ENCODE measurements at places on chromosomes 7 and 10. TPM values are rescaled to one million over a fixed set of nuclear protein-coding genes. Genes with fewer than 3 reads are reported as not detected.

- DNase-seq, result no peak
- H3K36me3 ChIP-seq, result no peaks in the 10 kb centered on the region
- H3K4me1 ChIP-seq, result no peaks in the 10 kb centered on the region
- no peak overlapping the region for H3K27ac ChIP-seq
These were observed 100.4 kb downstream of the TCERG1L start for GRCh38 chr10:131211146-131211545.

CPXM2 gene
- total RNA-seq, result 6.3 TPM

SLC18A3 gene
- total RNA-seq, result not detected

- no peak for DNase-seq
- H3K4me1 ChIP-seq, result peaks cover 13% of the 10 kb centered on the region
- H3K27me3 ChIP-seq, result no peaks in the 10 kb centered on the region
- no peak overlapping the region for H3K27ac ChIP-seq
- no peak overlapping the region for H3K4me3 ChIP-seq
These were observed 23.7 kb upstream of the TIAL1 start for GRCh38 chr10:119620241-119621077.

DNA sequence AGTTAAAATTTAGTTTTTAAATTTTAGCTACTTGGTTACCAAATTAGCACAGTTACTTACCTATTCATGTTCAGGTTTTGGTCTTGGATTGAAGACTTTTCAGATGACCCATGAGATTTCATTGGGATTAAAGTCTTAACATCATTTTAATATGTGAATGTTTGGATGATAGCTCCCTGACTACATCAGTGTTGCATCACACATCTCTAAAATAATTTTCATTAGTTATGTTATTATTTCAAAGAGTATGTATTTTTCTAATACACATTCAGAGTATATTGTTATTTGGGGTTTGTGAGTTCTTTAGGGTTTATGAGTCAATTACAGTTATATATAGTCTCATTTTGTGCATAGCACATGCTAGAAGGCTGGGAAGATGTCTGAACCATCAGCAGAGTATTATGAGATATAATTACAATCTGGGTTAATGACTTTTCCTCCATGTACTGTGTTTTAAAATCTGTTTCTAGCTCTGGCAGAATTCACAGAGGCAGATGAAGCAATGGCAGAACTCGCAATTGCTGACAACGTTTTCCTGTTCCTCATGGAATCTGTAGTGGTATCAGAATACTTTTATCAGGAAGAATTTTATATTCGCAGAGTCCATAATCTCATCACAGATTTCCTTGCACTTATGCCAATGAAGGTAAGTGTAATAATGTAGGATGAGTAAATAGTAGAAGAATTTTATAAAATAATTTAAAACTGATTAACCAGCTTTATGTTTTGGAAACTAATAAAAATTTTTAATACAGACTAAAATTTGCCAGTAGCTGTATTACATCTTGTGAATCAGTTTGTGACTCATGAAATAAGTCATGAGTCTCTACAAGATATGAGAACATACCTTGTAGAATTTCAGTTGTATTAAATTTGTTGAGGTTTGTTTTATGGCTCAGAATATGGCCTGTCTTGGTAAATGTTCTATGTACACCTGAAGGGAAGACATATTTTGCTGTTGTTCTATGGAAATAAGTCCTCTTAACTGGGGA, 26.9 kb downstream of the NUP205 start:
- H3K27me3 ChIP-seq, result no peaks in the 10 kb centered on the region
- DNase-seq, result no peak
- no peak overlapping the region for H3K4me3 ChIP-seq
- H3K36me3 ChIP-seq, result peaks cover 95% of the 10 kb centered on the region
- no peaks in the 10 kb centered on the region for H3K4me1 ChIP-seq

CTNNA3 gene
- not detected for total RNA-seq

GRCh38 chr10:51699145-51699474, 285 bp downstream of the CSTF2T start:
- H3K27ac ChIP-seq, result peak overlapping the region; percentile 97
- DNase-seq, result no peak
- peak overlapping the region; percentile 81 for H3K4me3 ChIP-seq
- H3K27me3 ChIP-seq, result no peaks in the 10 kb centered on the region
